ENCODE measurements at places on chromosomes 6 and 20.

- no peak for DNase-seq
Observed at GRCh38 chr20:33825340-33826269, 14.5 kb downstream of the CHMP4B start.

- no peak for DNase-seq
Observed at GRCh38 chr6:32436995-32437836, 2.5 kb upstream of the HLA-DRA start.

- DNase-seq, result no peak
Observed at GRCh38 chr6:14635195-14635594, 517.6 kb downstream of the CD83 start.

GRCh38 chr6:46502486-46503119 lies 11.4 kb upstream of the RCAN2 start:
- no peak for DNase-seq

GRCh38 chr20:50049442-50050026 lies 63.4 kb downstream of the UBE2V1 start:
- DNase-seq, result no peak

- no peak for DNase-seq
Observed at GRCh38 chr6:66435321-66435720, 728.3 kb upstream of the EYS start.

DNA sequence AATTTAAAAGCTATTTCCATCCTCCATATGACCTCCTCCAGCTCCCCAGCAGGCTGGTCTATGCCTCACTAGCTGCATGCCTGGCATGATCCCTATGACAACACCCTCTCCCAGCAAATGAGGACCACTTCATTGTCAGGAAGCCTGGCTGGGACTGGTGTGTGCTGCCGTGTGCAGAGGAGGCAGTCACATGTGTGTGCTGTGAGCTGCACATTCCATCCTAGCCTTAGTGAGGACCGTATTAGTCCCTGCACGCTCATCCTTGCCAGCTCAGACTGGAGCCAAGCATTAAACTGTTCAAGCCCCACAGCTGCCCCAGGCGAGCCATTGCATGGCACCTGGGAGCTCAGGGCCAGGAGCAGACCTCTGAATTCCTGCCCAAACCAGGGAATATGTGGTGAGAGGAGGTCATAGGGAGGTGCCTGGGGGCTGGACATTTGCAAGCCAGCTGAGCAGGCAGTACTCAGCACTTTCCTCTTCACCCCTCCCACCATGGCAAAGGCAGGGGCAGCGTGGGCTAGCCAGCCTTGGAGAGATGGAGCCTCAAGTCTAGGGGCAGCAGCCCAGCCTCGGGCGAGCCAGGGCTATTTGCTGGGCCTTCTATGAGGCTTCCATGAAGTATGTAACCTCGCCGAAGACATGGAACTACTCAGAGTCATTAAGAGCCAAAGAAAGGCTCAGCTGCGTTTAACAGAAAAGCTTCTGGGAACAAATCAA lies 8.7 kb upstream of the CCN5 start:
- DNase-seq, result no peak

- DNase-seq, result no peak
Observed at GRCh38 chr6:19835605-19836004, 1.6 kb upstream of the ID4 start.

DNA sequence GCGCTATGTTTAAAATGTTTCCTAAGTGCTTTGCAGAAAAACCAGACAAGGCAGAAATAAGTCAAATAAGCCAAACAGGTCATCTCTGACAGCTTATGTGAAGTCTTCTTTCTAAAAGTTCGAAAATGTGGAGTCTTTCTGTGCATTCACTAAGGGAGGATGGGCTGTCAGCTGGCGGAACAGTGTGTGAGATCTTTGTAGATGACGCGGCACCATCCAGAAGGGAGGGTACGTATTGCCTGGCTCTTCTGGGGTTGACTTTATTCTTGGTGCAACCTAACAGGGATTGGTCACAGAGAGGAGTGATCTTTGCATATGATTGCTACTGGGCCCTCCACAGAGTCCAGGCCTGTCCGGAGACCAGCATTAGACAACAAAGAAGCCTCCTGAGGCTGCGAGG lies 114.5 kb upstream of the EDN1 start:
- DNase-seq, result no peak

- no peak for DNase-seq
Observed at GRCh38 chr6:128302942-128303341, 217.5 kb downstream of the PTPRK start.

DNA sequence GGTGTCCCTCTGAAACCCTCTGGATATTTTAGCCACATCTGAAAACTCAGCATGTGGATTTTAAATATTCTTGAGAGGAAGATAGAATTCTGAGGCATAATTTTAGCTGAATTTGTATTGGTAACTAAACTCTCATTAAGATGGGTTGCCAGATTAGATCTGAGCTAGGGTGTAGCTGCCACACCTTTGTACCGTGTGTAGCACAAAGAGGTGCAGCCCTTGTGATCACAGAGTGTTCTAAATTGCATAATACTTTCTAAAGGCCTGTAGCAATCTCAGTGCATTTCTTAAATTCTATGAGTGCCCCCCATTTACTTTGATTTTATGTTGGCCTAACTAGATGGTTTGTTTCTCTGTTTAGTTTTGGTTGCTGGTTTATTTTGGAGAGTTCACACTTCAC lies 53.0 kb downstream of the FLRT3 start:
- no peak for DNase-seq

DNA sequence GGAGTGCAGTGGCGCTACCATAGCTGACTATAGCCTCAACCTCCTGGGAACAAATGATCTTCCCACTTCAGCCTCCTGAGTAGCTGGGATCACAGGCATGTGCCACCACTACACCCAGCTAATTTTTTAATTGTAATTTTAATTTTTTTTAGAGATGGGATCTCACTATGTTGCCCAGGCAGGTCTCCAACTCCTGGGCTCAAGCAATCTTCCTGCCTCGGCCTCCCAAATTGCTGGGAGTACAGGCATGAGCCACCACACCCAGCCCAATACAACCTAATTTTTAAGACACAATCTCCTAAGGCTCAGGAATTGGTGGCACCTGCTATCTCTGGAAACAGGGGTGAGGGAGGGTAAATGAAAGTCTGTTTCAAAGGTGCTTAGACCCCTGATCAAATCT lies 5.8 kb downstream of the ZBTB24 start:
- DNase-seq, result no peak

GRCh38 chr6:107080036-107080435 lies 35.3 kb downstream of the BEND3 start:
- no peak for DNase-seq

- DNase-seq, result no peak
Observed at GRCh38 chr6:2197984-2198383, 47.4 kb downstream of the GMDS start.

- no peak for DNase-seq
Observed at GRCh38 chr6:129243377-129243776, 360.4 kb downstream of the LAMA2 start.

DNA sequence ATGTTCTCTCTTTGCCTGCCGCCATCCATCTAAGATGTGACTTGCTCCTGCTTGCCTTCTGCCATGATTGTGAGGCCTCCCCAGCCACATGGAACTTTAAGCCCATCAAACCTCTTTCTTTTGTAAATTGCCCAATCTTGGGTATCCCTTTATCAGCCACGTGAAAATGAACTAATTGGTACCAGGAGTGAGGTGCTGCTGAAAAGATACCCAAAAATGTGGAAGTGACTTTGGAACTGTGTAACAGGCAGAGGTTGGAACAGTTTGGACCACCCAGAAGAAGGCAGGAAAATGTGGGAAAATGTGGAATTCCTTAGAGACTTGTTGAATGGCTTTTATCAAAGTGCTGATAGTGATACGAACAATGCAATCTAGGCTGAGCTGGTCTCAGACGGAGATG lies 694.9 kb downstream of the FRK start:
- no peak for DNase-seq

- DNase-seq, result no peak
Observed at GRCh38 chr6:169960003-169960344, 208.6 kb downstream of the ERMARD start.

GRCh38 chr20:10661261-10661660 lies 12.5 kb downstream of the JAG1 start:
- DNase-seq, result no peak

DNA sequence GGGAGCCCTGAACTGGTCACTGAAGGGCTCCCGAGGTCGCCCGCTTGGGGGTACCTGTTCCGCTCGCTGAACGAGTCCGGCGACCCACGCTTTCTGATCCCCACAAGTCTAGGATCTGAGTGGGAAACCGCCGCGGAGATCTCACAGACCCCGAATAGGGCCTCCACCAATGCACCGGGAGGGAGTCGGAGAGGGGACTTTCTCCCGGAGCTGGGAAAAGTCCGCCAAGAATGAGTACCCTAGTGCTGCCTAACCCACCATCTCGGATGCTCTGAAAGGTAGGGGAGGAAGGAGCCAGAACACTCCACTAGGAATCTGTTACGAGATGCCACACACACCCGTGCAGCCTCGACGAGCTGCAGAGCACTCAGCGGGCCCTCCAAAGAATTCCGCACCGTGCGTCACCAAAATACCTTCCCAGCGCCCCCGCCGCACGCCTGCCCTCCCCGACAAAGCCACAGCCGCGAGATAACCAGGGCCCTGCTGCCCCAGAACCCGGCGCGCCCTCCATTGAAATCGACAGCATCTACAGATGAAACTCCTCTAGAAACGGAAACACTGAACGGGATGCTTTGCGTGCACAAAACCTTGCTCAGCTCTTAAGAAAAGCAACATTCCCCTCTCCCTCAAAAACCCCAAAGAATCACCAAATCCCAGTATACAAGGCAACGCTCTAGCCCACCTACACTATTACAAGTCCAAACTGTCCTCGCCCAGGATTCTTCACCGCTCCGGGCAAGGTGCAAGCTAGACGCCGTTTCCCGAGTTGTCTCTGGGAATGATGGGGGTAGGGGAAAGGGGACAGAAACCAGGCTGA lies 686 bp downstream of the COL12A1 start:
- no peak for DNase-seq

GRCh38 chr6:116471531-116471930 lies 10.4 kb downstream of the CALHM6 start:
- no peak for DNase-seq

DNA sequence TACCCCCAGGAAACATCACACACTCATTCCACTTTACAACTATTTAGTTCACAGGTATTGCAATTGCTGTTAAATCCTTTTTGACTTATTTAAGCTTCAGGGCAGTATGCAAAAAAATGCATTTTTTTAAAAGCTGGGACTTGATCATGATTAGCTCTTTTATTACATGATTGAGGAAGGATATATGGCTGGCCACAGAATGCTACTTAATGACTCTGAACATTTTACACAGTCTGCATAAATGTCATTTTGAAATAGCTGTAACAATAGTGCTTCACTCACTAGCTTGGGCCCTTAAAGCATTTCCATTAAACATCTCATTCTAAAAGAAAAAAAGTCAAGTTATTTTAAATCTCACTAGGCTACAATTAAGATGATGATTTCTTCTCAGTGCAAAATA lies 429.7 kb downstream of the FRK start:
- no peak for DNase-seq

DNA sequence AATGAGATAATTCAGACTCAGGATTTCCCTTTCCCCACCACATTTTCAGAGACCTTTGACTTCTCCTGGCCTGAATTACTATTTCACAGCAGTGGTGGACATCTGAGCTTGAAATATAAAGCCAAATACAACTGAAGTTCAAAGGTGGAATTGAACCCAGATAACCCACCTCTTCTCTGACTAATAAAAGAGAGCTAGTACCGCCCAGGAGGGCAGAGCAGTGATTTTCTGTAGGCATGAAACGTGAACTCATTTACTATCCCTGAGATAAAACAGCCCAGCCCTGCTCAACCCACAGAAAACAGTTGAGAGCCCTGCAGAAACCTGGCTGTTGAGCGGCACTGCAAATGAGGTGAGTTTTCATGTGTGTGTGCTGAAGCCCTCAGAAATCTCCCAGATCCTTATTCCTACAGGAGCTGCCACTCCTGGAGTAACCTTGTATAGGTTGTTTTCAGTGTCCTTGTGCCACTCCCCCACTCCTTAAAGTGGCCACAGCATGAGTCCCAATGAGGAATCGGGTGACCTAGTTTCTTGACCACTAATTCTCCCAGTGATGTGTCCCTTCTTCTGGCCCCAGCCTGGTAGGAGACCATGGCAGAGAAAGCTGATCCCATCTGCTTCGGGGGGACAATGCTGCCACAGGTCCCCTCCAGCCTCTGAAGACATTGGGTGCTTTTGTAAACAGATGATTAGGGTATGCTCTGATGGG lies 99.2 kb downstream of the NOL4L start:
- DNase-seq, result no peak

DNA sequence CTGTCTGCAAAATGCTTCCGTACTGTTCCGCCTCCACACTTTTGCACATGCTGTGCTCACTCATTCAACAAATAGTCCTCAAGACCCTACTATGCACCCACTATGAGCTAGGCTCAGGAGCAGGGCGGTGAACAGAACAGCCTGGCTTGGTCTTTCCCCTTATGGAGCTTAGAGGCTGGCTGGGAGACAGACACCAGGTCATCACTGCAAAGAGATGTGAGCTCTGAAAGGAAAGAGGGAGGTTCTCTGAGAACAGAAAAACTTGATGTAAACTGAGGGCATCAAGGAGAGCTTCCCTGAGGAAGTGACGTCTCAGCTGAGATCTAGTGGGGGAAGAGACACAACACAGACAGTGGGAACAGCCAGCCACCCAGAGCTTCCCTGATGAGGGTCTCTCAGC lies 31.0 kb upstream of the TGM2 start:
- DNase-seq, result no peak

GRCh38 chr6:47237196-47237595 lies 72.5 kb downstream of the TNFRSF21 start:
- no peak for DNase-seq

DNA sequence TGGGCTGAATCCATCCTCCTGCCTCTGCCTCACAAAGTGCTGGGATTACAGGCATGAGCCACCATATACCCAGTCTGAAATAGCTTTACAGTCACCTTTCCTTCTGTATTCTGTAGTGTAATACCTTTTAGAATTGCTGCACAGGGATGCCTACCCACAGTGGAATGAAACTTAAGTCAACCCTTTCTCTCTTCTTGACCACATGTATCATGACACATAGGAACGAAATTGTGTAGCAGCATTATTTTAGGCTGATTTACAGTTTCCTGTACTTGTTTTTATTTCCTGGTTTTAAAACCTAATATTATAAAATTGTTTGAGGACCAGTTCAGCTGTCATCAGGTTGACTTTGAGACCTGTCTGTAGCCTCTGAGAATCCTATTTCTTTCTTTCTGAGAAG lies 297.8 kb downstream of the ZFAND3 start:
- DNase-seq, result no peak

- no peak for DNase-seq
Observed at GRCh38 chr20:50169329-50169823, 15.9 kb upstream of the PEDS1 start.

- no peak for DNase-seq
Observed at GRCh38 chr20:48211238-48211637, 426.0 kb upstream of the SULF2 start.

Data from epithelial cell of prostate (primary cell).